ENCODE measurements at places on chromosomes 3 and 15.

GRCh38 chr3:157226173-157226847, 66.4 kb upstream of the CCNL1 start:
- DNase-seq, result no peak

DNA sequence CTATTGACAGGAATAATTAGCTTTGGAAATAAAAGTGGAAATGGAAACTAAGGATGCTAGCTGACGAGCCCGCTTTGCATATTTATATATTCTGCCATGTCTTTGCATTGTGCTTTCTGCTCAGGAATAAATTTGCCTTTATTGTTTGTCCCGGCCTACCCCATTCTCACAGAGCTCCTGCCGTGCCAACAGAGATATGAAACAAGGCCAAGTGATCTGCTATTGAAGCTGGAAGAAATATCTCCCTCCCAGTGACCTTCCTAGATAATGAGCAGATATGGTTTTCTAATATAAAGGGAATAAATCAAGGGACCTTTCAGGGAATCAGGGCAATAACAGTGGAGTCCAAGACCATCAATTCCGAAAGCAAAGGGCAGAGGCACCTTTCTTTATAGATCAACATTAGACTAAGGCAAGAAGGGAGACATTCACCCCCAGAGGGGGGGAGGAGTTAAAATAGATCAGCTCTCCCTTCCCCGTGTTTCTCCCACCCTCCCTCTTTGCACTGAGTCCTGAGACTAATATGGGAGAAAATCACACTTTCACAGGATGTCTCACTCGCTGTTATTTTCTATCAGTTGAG, 664.6 kb downstream of the AGBL1 start:
- DNase-seq, result no peak

GRCh38 chr15:68384451-68385239, 47.3 kb downstream of the ITGA11 start:
- DNase-seq, result no peak

DNA sequence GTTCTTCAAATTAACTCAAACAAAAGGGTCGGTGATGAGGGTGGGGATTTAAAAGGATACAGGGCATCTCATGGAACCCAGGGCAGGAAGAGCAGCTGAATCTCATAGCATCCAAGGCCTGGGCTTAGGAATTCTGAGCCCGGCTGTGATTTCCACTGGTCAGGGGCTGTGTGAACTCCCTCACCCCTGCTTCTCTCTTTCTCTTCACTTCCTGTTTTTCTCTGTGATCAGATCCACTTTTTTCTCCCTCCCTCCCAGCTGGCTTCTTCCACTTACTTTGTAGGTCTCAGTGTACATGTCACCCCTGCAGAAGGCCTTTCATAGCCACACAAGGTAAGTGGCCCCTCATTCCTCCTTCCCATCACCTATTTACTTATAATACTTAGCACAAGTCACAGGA, 68.2 kb upstream of the CORO2B start:
- no peak for DNase-seq

DNA sequence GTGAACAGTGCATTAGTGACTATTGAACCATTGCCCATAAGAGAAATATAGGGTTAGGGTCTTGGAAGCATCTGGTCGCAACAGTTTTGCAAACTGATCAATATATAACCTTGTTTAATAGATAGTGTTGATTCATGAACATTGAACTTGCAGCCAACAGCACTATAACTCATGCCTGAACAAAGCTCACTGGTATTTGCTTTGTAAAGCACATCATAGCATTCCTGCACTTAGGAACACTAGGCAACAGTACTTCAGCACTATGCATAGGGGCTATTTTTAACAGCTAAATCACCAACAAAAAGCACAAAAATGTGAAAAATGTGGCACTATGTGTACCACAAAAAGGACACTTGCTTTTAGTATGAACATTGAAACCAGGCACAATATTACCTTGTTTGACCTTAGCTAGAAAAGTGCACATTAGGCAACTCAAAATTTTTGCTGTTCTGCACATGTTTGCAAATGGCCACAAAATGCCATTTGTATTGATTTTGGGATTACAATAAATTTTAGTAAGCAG, 68.0 kb downstream of the OXNAD1 start:
- DNase-seq, result no peak

- DNase-seq, result no peak
Measured at GRCh38 chr3:186099178-186099577, 9.7 kb downstream of the ETV5 start.

DNA sequence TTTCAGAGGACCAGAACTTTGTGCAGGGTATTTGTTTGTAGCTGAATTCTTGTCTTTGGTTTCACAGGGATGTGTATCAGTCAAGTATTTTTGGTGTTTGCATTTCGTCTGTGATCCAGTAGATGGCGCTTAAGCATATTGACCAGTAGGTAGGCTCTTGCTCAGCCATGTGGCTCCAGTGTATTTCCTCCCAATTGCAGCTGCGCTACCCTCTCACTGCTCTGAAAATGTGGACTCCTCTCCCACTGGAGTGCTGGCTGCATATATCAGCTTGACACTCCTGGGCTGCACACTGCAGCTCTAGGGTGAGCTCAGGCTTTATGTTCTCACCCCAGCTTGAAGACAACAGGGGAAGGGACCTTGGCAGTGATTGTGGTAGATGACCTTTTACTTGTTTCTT, 1264.3 kb upstream of the ALCAM start:
- no peak for DNase-seq

GRCh38 chr3:13567684-13568514, 19.0 kb downstream of the FBLN2 start:
- no peak for DNase-seq

- DNase-seq, result no peak
Measured at GRCh38 chr3:114374433-114374990, 80.7 kb downstream of the TIGIT start.

- no peak for DNase-seq
Measured at GRCh38 chr3:112873632-112874031, 27.0 kb upstream of the CD200R1L start.

DNA sequence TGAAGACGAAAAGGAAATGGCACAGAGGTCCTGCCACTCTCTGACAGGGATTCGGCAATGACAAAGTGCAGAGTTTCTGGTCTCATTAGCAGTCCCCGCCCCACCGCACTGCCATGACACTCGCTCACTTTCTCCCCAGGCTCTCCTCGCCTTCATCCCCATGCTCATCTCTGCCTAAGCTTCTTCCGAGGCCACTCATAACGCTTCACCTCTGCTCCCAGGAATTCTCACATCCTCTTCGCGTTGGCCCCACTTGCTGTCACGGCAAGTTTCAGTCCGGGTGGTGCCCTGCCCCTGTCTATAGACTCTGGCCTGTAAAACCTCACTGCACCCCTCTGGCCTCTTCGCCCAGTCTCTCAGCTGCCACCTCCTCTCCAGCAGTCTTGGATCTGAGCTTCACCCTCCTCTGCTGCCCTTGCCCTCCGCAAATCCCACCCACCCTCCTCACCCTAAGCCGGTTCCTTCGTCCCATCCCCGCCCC, 654 bp downstream of the RUBCN start:
- DNase-seq, result peak; percentile 53

DNA sequence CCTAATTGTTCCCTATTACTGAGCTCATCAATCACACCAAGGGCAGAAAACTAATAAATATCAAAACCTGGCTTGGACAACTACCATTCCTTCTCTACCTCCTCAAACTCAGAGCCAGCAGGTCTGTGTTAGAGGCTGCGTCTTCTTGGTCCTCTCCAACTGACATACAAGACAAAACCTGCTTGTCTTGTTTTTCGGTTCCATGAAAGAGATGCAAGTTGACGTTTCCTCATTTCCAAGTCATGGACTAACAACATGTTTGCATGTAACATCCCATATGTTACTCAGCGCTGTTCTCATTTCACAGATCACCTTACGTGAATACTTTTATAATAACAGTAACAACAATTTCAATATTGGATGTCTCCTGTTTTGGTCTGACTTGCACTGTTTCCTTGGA, 110.9 kb downstream of the LMLN start:
- no peak for DNase-seq

- DNase-seq, result no peak
Measured at GRCh38 chr15:67747921-67748320, 77.4 kb upstream of the SKOR1 start.

GRCh38 chr3:71653414-71653807, 69.9 kb upstream of the FOXP1 start:
- DNase-seq, result no peak

GRCh38 chr3:53709860-53710674, 136.2 kb downstream of the CHDH start:
- DNase-seq, result peak; percentile 64

GRCh38 chr3:73448761-73449301, 175.9 kb downstream of the PDZRN3 start:
- DNase-seq, result no peak

DNA sequence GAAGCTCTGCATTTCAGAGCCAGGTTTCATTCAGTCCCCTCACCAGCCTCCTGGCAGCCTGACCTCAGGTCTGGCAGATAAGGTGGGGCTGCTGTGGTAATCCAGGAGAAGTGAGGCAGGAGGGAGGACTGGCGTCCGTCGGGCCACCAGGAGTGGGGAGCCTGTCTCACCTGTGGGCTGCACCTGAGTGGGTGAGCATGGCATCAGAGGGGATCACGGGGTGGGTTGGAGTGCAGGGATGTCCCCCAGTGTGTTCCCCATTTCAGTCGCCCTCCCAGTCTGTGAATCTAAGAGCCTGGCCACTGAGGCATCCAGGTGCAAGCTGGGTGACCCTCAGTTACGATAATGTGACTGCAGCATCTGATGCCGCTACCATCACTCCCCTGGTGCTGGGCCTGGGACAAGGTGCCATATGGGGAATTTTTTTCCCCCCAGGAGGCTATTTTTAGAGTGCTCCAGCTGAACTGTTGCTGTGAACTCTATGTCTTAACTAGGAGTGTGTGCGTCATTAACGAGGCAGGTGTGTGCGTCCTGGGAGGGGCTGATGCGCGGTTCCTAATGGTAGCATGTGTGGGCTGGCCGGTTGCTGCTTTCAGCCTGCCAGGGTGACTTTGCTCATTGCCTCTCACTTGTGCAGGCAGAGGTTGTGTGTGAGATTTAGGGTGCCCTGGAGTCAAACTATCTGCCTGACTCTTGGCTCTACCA, 165.2 kb downstream of the SLCO3A1 start:
- DNase-seq, result no peak

GRCh38 chr15:101528108-101528916, 38.8 kb upstream of the PCSK6 start:
- no peak for DNase-seq

DNA sequence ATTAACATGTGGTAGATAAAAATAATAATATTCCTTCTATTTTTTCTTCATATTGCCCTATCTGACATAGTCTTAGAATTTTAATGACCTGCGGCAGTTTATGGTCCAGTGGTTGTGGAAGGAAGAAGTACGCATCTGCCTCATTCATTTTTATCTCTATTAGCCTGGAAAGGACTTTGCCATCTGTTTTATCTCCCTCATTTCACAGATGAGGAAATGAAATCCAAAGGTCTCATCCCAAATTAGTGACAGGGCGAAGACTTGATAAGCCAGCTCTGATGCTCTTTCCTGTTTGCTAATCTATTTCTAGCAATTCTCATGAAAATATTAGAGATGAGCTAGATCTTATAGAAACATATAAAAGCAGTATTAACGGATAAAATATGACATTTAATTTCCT, 113.3 kb downstream of the KLHL25 start:
- no peak for DNase-seq

GRCh38 chr15:57720867-57721266, 14.4 kb downstream of the POLR2M start:
- DNase-seq, result no peak

DNA sequence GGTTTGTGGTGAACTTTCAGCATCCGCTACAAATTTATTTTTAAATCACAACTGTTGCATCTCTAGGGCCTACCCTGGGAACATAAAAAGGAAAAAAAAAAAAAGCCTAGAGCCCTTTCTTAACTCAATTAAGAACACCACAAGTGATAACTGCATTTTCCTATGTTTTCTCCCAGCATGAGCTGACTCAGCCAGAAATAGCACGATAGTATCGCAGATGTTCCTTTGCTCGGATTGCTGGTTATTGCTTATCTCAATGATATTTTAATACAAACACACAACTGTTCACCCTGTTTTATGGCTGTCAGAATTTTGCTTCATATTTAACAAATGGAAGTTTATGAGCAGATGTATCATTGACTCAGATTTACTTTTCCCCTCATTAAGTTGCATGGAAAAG, 251.8 kb upstream of the SUCLG2 start:
- DNase-seq, result no peak

GRCh38 chr15:84108728-84109127, 126.8 kb upstream of the GOLGA6L4 start:
- DNase-seq, result no peak

DNA sequence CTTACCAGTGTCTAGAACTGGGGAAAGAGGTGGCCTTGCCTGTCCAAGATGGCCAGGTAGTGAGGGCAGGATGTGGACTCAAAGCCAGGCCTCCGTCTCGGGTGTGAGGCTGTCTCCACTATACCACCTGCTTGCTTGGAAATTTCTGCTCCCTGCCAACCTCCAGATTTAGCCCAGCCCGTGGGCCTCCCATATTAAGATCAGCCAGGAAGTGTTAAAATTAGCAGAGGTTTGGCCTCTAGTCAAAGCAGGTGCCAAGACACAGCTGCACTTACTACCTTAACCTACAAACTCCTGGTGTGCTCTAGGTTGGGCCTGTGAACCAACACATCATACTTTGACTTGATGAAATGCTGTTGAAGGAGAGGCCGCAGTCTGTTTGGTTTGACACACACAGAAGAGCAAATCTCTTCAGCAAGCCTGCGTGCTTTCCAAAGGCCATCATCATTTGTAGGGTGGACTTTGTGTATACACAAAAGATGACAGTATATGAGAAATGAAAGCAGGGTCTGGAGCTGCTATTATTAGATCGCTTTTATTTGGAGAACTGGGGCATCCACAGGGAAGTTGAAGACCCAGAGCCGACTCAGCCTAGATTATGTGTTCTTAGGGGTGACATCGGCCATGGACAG, 206.5 kb downstream of the XXYLT1 start:
- DNase-seq, result no peak

DNA sequence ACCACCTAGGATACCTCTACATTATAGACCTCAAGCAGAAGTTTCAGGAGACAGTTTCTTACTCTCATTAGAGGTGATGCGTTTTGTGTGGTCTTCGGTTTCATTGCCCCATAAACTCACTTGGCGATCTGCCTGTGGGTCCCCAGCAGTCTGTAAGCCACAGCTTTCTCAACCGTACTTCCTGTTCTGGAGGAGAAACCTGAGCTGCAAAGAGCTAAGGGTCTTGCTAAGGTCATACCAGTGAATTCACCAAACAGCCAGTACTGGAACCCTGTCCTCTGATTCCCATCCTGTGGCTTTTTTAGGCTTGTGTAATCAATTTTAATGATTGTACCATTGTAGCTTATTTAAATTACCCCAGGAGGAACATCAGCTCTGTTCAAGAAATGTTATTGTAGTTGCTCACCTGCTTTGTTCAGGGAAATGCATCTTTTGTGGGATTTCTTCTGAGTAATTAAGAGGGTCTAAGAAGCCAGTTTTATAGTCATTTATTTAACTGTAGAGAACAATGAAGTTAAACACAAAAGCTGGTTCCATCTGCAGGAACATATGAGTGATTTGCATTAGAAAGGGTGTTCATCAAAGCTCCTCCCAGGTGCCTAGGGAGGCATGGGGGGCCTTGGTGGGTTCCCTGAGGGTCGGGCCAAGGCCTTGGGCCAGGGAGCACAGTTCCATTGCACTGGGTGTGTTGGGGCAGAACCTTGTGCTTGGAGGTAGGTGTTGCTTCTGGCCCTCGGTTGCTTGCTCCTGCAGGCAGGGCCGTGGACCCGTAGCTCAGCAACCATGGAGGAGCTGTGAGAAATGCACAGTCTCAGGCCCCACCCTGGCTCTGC, 69.6 kb downstream of the APBA2 start:
- DNase-seq, result no peak

All from activated naive CD4-positive, alpha-beta T cell treated with anti-CD3 and anti-CD28 coated beads, Interleukin-2, amount 50 U/mL, for 16 hours (primary cell).